ENCODE measurements at places on chromosomes 5 and 9.

GRCh38 chr5:173281910-173282309 lies 46.3 kb downstream of the STC2 start:
- no peak for DNase-seq

GRCh38 chr9:19423163-19423562 lies 14.4 kb downstream of the ACER2 start:
- DNase-seq: no peak

GRCh38 chr5:126499853-126500342 lies 76.7 kb downstream of the GRAMD2B start:
- no peak for DNase-seq

- no peak for DNase-seq
These were observed 244.0 kb downstream of the GABRB2 start for GRCh38 chr5:161302559-161302958.

DNA sequence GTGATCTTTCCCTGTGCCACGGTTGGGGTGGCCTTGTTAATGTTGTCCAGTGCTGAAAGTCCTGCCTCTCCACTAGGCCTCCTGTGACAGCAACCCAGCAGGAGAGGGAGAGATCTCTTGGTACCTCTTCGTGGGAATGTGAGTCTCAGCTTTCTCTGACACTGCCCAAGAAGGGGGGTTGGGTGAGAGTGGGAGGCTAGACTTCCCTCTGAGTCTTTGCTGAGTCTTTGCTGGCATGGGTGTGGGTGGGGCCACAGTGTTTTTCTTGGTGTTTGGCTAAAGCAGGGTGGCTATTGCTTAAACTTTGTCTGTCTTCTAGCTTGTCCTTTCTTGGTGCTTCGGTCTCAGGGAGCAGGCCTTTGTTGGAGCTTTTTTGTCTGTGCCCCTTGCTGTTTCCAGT lies 145.6 kb downstream of the GNA14 start:
- no peak for DNase-seq

GRCh38 chr9:21750021-21750735 lies 52.3 kb upstream of the MTAP start:
- DNase-seq: no peak

DNA sequence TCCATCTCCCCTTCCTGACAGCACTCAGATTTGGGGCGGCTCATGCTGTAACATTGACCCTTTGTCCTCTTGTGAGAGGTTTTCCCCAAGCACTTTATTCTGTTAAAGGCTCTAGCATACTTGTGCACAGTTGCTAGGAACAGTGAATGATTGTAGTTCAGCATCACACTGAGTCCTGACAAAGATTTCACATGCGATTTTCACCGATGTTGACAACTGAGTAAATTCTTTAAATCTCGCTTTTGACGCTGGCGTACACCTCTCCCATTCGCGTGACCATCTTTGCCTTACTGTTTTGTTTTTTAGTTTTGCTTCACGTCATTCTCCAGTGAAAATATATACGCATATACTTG lies 780 bp downstream of the CDC37L1 start:
- no peak for DNase-seq

- DNase-seq: no peak
These were observed 607 bp downstream of the UHRF2 start for GRCh38 chr9:6413365-6414246.

GRCh38 chr5:145495741-145496140 lies 339.4 kb downstream of the PRELID2 start:
- DNase-seq: peak; percentile 77

DNA sequence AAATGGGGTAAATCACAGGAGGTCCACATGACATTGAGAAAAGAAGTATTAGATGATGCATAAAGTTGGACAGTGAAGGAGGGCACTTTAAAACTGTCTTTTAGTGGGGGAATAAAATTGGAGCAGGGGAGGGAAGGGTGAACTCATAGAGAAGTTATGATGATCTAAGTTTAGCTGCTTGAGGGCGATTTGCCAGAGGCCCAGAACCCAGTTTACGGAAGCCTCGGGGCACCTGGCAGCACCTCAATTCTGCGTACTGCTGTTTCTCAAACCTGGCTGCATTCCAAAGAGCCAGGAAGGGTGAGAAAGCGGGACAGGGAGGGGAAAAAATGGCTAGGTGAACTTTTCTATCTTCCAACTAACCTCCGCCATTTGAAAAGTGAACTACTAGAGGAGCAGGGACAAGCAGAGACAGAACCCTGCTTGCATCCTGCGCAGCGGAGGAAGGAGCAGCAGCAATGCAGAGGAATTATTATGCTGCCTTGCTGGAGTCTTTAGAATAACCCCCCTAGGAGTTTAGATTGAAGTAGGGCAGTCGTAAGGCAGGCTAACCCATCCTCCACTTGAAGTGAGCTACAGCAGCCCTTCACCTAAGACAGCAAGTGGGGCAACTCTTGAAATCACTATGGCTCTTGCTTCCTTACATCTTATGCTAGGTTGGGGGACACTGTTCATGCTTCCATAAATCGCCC lies 316.8 kb downstream of the BRINP1 start:
- no peak for DNase-seq

DNA sequence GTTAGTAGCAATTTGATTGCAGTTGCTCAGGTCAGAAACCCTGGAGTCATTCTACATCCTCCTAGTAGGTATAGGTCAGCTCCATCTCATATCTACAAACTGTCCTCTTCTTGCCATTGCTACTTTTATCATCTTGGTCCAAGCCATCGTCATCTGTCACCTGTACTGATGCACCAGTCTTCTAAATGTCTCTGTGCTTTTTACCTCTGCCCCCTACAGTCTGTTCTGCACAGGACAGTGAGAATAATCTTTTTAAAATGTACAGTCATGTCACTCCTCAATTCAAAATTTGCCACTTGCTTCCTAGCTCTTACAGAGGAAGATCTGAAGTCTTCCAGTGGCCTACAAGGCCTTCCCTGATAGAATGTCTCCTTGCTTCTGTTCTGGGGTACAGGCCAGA lies 6.8 kb downstream of the NNT start:
- DNase-seq: no peak

DNA sequence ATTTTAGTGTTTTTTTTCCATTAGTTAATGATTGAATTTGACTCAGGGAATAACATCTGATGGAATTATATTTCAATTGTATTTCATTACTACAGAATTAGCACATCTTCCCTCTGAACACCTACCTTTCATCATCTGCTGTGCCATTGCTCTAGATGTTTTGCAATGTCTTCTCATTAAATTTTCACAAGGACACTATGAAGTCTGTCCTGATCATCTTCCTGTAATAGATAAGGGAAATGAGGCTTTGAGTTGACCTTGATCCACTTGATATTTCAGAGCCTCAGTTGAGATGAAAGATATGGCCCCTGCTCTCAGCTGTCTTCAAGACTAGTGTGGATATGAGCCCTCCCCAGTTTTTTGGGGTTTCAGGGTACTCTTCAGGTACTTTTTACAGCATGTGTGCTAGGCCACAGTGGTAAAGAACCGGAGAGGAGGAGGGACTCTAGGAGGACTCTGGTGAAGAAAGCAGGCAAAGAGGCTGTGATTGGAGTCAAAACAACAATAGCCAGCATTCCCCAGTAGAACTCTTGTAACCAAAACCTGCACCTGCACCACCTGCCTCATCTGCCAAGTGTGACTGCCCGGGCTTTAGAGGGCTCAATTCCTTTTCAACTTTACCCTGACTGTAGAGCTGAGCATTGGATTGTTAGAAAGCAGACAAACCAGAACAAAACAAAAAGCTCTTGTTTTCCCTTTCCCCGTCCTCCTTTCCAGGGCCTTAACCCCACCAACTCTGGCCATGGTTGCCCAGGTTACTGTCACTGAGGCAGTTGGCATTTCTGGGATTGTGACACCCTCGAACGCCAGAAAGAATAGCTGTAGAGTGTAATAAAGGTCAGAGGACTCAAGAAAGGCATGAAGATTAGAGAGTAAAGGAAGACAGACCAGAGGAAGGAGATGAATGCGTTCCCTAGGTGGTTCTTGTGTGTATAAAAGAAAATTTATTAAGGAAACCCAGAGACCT lies 56.3 kb downstream of the ERAP1 start:
- DNase-seq: no peak

DNA sequence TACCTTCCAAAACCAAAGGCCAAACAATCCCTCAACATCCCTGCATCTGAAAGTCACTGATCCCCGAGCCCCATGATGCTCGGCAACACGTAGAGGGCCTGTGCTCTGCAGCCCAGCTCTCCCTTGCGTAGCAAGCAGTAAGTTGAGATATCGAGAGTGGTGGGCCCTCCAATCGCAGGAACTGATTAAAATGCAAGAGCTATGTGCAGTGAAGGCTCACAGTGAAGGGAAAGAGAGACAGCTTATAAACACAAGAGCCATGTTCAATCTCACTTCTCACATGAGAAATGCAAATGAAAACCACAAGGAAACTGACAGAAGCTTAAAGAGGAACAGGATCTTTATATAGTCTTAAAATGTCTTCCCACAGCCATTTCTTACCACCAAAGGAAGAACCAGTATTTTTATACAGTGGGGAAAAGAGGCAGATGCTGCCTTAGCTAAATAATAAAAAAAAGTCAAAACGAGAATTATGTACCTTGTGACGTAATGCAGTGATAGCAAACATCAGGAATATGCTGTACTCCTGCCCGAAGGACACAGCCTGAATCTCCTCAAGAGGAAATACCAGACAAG lies 24.6 kb downstream of the TTF1 start:
- no peak for DNase-seq

DNA sequence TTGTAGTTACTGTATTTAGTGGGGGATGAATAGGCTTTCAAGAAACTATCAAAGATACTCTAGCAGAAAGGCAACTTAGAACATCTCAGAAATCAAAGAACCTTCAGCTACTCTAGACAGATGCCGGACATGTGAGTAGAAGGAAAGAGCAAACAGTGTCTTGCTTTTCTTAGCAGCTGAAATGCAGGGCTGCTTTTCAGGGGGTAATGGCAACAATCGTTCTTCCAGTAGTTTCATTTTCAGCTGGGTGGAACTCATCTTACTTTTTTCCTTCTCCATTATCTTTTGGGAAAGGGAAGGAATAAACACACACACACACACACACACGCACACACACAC lies 281.6 kb downstream of the CRB2 start:
- no peak for DNase-seq

- DNase-seq: no peak
These were observed 752 bp downstream of the CCNJL start for GRCh38 chr5:160311491-160312133.

- DNase-seq: no peak
These were observed 44.1 kb upstream of the GALNT10 start for GRCh38 chr5:154146409-154146808.

- no peak for DNase-seq
These were observed 216.2 kb downstream of the ENC1 start for GRCh38 chr5:74424162-74424868.

GRCh38 chr5:176596689-176597416 lies 13.1 kb downstream of the GPRIN1 start:
- DNase-seq: no peak

DNA sequence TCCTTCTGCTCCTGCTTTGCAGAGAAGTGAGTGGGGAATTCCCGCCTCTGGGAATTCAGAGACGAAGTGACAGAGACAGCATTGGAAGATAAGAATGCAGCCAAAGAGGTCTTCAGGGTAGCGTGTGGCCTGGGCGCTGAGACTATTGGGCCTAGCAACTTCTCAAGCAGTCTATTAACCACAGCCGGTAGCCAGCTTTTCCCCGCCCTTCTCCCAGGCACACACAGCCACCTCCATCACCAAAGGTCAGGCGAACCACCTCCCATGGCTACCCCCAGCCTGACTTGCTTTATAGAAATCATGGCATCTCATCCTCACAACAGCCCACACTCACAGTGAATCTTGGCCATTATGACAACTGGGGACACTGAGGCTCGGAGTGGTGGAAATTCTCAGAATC lies 124.2 kb downstream of the KCNIP1 start:
- no peak for DNase-seq

DNA sequence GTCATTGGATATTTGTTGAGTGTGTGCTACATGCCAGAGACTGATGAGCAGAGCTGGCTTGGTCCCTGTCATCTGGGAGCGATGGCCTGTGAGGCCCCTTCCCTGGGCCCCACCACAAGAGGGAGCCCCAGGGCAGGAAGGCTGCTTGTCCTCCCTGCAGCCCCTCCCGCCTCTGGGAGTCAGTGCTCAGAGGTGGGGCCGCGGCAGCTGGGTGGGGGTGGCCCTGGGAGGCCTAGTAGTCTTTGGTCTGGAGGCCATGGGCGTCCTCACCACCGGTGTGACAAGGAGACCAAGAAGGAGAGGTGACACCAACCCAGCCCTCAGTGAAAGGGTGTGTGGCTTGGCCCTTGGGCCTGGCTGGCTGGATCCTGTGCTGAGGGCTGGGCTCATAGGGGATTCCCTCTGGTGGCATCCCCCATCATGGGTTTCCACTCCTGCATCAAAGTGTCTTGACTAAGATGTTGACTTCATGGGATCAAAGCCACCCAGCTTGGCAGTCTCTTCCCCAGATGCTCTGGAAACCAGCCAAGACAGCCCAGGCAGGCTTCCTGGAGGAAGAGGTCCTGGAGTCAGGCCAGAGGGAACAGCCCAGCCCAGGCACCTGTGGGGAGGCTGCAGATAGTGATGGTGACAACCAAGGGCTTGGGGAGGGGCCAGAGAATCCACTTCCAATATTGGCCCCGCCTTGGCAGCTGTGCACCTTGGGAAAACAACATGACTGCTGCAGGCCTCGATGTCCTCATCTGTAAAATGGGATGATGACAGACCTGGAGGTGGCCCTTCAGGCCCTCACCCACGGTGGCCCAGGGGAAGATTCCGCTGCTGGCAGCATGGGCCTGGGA lies 166.7 kb downstream of the GAPVD1 start:
- DNase-seq: no peak

DNA sequence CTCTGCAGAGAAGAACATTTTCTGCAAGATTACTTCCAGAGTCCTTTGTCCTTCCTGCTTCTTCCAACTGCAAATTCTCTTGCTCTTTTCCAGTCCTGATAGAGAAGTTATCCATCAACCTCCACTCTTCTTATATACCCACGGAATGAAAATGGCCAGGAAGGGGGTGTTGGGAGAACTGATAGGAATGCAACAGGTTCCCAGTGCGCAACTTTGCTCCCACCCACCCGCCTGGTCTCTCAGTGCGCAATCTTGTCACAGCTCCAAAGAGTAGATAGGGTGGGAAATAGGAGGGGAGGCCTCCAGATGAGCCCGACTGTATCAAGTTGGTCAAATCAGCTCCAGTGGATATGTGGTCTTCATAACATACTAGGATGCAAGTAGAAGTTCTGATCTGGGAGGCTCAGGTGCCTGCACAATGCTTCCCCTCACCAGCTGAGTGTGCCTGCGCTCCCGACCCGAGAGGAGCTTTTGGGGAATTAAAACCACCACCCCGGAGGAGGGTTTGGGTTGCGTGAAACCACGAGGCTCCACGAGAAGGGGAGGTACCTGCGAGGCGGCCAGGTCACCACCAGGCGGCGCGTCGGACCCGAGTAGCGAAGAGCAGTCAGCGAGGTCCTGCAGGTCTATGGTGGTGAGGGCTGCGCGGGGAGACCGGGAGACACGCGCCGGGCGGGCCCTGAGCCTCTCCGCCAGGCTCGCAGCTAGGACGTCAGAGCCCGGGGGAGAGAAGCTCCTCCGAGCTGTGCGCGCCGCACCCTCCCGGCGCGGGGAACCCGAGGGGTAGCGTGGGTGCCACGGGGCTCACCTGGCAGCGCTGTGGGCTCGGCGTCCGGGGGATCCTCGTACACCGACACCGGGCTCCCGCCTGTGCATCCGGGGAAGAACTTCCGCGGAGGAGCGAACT lies 835 bp downstream of the MCIDAS start:
- DNase-seq: no peak

- DNase-seq: peak; percentile 44
These were observed 8.7 kb upstream of the TMED7 start for GRCh38 chr5:115634343-115635132.

All from glomerular endothelial cell (primary cell).